Amniotic epithelial cell (primary cell): ENCODE measurements at places on chromosomes 5 and 9.

GRCh38 chr5:10017786-10018185, 231.9 kb downstream of the ATPSCKMT start:
- no peak for DNase-seq

- DNase-seq, result peak; percentile 49
Measured at GRCh38 chr9:37262410-37262809, 142.0 kb downstream of the ZCCHC7 start.

- DNase-seq, result peak; percentile 81
Measured at GRCh38 chr9:136614372-136614922, 48.3 kb upstream of the EGFL7 start.

GRCh38 chr9:70065572-70065971, 21.9 kb downstream of the MAMDC2 start:
- peak; percentile 47 for DNase-seq

DNA sequence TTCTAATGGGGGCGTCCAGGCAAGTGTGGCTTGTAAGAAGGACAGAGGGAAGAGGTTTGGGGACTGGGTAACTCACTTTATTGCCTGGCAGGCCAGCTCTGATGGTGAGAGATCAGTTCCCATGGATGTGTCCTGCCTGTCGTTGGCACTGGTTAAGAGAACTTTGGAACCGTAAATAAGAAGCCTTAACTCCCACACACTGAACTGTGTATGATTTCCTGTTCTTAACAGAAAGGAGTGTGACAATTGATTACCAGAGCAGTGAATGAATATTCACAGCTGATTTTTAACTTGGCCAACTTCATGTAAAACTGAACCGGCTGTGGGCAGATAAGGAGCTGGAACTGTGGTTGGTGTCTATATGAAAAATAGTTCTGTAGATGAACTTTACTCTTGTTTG, 63.2 kb downstream of the MEGF10 start:
- DNase-seq, result no peak

DNA sequence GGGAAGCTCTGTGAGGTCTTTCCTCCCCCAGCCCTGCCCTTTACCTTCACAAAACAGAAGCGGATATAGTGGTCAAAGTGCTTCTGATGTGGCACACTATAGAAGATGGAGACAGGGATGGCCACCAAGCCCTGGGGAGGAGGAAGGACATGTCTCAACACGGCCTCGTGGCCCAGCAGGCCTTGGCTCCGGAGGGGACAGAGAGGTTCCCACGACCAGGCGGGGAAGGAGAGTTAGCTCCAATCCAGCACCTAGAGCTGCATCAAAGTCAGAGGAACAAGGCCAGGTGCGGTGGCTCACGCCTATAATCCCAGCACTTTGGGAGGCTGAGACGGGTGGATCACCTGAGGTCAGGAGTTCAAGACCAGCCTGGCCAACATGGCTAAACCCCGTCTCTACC, 4.1 kb upstream of the SPOUT1 start:
- no peak for DNase-seq
